ENCODE measurements at places on chromosomes 6 and 20.

DNA sequence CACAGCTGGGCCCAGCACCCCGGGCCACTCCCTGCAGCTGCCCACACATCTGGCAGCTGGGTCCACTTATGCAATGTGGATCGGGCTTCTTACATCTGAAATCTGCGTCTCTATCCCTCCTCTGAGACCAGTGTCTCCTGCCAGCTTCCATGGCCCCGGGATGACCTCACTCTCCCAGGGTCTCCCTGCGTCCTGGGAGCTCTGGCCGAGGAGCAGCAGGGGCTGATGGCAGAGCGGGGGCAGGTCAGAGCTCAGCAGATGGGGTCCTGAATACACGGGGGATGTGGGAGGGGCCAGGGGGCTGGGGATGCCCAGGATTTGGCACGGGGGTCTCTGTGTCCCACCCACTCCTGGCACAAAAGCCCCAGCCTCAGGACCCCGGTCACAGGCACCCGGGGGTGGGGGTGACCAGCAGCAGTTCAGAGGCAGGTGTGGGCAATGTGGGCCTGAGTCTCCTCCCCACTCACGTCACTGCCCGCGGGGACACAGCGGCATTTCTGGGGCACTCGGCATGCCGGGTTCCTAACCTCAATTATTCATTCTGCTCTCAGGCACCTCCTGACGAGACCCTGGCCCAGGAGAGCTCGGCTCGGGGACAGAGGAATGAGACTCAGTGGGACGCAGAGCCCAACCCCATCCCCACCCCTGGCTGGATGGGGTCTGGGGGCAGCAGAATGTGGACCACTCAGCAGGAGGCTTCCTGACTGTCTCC is 16.4 kb downstream of the CHRNA4 start:
- no peak for DNase-seq

DNA sequence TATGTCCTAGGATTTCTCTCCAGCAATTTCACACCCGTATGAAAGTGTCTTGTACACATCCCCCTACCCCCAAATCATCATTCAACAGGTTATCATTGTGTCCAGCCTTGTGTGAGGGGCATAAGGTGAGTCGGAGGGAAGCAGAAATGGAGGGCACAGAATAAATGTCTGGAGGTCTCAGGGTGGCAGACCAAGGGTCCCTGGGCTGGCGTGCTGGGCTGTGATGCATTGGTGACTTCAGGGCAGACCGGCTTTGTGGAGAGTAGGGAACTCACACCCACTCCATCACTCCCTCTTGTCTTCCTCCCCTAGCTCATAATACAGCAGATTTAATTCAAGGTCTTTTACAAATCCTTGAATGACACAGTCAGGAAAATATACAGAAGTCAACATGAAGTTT is 191.7 kb upstream of the PMEPA1 start:
- DNase-seq = no peak

- no peak for DNase-seq
Measured at GRCh38 chr20:39795401-39796272, 833.5 kb downstream of the DHX35 start.

DNA sequence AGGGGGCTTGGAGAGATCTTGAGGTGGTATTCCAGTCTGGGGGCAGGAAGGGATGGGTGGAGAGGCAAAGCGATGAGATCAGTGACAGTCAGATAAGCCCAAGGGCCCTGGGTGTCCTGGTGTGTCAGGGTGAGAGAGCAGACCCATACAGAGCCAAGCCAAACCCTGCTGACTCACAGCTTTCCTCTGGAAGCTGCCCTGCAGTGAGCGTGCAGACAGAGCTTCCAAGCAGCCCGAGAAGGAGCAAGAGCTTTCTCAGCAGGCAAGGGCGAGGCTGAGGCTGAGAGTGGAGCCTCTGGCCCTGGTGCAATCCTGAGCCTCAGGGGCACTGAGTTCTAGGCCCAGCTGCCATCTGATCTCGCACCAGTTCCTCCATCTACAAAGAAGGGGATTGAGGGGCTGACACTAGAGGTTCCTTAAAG is 91.1 kb upstream of the HIVEP1 start:
- DNase-seq = no peak

- no peak for DNase-seq
Measured at GRCh38 chr6:1412901-1413300, 23.5 kb downstream of the FOXF2 start.

- no peak for DNase-seq
Measured at GRCh38 chr6:37303891-37304503, 46.1 kb upstream of the TMEM217 start.

- no peak for DNase-seq
Measured at GRCh38 chr6:35086282-35086632, 54.9 kb downstream of the TCP11 start.

DNA sequence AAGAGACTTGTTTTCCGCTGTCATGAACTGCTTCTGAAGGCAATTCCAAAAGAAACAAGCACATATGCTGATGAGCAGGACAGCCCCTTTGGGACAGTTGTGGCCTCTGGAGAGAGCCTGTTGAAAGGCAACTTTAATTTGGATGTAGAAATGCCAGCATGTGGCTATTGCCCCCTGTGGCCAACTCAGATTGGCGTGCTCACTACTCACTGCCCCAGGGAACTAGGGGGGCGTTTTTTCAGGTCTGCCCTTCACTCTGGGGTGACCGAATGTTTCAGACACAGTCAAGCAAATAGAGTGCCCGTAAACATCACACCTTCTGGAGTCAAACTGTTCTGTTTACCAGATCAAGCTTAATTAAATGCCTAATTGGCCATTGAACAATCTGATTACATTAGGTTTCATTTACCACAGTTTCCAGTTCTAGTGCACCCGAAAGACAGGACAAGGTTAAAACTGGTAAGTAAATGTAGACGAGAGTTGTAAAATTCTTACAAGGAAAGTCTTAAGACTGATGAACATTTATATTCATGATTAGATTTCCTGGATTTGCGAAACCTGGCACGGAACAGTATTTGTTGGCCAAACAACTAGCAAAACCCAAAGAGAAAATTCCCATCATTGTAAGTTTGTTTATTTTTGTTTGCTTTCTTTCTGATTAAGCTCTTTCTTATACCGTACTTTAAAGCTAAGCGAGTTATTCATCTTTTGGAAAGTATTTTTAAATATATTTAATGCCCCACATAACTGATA is 75.9 kb upstream of the SYNJ2 start:
- DNase-seq = no peak

DNA sequence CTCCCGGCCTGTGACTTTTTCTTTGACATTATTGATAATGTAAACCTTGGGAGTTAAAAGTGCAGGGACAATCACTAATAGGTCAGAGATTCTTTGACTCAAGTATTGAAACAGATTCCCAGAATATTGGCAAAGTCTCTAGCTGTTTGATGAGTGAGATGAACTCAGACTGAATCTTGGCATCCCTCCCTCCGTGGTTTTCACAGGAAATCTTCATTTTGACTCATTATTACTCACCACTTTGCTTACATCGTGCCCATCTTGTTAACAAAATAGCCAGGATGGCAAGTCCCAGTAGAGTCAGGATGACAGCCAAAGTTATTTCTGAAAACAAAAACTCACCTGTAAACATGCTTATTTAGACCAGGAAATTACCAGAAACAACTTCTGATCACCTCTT is 2.0 kb downstream of the TSBP1 start:
- DNase-seq = no peak

DNA sequence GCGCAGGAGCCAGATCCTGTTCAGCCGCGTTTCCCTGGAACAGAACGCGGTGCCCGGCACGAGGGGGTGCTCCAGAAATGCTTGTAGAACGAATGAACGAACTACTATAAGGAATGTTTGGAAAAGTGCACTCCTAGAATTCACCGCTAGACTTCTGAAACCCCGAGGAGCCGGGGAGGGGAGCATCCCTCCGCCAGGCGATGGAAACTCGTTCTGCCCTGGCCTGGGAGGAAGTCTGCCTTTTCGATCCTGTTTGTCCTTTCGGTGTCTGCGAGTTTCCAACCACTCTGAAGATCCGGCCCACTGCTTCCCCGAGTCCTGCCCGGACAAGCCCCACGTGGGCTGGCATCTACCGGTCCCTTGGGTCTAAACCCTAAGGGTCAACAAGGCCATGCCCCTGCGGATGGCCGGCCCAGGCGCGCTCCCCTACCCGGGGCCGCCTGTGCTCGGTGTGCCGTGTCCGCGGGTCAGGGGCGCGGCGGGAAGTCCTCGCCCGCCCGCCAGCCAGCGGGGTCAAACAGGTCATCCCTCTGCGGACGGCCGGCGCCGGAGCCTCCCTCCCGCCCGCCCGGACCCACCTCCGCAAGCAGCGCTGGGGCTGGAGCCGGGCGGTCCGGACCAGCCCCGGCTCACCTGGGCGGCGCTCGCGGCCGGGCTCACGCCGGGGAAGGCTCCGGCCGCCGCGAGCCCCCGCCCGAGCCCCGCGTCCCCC is 526 bp downstream of the SULF2 start:
- DNase-seq = no peak

- no peak for DNase-seq
Measured at GRCh38 chr6:76382201-76382600, 309.7 kb upstream of the IMPG1 start.

GRCh38 chr20:47984437-47984836 is 199.2 kb upstream of the SULF2 start:
- no peak for DNase-seq

DNA sequence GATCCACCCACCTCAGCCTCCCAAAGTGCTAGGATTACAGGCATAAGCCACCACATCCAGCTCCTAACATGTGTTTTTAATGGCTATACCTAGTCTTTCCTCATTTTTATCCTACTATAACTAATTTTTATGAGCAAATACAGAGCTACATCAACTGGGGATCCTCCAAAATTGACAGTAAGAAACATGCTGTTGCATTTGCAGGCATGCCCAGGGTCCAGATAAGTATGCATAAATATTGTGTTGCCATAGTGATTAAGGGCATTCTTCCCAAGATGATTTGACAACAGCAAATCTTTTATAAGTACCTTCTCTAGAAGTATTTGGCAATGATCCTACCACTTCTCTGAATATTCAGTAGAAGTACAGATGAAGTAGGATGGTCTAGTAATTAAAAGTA is 41.9 kb upstream of the MOXD1 start:
- DNase-seq = no peak

DNA sequence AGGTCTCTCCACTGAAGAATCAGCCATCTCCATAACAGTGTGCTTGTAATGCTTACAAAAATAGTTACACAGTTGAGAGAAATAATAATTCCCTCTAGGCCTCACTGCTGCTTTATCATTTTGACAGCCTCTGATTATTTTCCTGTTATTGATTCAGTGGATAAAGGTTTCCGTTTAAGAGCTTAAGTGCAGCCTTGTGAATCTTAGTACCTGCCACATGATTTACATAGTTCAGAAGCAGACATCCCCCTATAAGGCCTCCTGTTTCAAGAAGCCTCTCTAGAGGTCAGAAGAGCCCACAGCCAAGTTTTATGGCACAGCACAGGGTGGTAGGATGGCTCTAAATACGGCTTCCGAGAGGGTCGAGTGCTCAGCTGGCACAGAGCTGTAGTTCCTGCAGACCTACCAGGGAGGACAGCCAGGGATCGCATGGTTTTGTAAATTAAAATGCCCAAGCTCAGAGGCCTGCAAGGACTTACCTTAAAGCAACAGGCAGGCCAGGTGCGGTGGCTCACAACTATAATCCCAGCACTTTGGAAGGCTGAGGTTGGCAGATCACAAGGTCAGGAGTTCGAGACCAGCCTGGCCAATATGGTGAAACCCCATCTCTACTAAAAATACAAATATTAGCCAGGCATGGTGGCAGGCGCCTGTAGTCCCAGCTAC is 17.6 kb upstream of the PYGB start:
- no peak for DNase-seq

DNA sequence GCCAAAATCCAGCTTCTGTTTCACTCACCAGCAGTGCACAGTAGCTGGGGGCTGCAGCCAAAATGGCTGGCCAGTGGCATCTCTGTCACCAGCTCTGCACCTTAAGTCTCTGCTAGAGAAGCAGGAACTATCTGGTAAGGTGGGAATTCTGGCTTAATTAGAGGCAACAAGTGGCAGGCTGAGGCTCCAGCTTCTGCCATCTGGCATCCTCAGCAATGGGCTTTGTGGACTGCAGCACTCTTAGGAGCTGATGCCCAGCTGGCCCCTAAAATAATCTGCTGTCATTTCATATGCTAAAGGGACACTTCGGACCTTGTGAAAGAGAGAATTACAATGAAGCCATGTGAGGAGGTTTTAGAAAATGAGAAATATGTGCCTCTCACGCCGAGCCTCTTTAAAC is 4.6 kb upstream of the CLDN20 start:
- no peak for DNase-seq

DNA sequence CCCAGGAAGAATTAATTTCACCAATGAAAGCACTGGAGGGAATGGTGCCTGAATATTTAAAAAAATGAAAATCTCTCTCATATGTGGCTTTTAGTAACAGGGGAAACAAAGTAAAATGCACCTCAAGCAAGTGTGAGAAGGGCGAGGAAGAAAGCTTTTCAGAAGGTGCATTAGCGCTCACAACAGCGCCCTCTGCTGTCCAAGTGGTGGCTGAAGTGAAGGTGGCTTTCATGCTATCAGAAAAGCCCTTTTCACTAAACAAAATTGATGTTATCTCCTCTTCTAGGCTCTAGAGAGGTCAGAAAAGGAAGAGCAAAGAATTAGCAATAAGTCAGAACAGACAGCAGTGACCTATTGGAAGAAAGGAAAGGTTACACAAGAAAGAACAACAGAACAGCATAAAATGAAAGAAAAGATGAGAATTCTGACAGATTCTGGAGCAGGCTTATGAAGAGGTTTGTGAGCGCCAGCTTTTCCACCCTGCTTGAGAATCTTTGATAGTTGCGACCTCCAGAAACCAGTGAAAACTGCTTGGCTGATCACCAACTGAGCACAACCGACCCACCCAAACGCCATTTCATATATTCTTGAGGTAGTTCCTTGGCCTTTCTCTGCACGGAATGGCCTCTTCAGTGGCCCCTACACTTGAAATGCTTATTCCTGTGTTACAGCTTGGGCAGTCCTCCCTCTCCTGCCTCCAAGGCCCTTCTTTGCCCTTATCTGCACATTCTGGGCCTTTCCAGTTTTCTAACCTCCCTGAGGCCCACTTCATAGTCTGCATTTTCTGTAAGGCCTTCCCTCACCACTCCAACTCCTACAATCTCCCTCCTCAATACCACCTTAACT is 45.3 kb downstream of the SMLR1 start:
- DNase-seq = peak; percentile 61

DNA sequence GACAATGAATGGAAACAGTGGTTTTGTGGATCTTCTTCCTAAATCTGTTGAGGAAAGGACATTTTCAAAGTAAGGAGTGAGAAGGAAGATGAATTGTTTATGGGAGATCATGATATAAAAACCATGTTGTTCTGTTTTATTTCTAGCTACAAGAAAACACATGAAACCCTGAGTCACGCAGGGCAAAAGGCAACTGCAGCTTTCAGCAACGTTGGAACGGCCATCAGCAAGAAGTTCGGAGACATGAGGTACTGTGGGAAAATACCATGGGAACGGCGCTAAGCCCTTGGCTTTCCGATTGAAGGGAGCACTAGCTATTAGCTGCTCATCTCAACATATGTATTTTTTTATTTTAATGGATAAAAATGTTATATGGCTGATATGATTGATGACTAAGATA is 53.6 kb downstream of the HDDC2 start:
- no peak for DNase-seq

DNA sequence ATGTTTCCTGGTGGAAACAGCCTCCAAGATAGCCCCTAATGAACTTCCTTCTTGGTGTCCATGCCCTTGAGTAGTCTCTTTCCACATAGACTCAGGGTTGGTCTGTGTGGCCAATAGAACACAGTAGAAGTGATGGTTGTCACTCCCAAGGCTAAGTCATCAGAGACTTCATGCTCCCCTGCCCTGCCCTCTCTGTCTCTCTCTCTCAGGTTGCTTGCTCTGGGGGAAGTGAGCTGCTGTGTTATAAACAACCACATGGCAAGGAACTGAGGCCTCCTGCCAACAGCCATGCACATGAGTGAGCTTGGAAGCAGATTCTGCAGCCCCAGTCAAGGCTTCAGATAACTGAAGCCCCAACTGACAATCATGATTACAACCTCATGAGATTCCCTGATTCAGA is 85.3 kb upstream of the SLC22A16 start:
- DNase-seq = no peak
